ENCODE measurements at places on chromosomes 4 and X.

GRCh38 chrX:68284281-68284904 is 148.9 kb downstream of the OPHN1 start:
- no peak for DNase-seq

DNA sequence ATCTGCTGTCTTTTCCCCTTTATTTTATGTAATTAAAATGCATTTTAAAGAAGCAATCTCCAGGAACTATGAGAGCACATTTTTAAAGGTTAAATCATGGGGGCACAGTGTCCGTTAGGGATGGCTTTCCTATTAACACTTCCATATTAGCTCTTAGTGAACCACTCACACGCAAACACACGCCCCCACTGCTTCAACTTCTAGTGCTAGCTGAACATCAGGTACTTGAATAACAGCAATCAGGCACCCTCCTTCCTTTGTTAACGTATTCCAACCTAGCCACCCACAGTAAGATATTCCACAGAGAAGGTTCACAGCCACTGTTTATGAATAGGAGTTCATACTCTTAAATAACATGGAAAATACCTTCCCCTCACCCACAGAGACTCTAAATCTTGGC is 9.3 kb downstream of the TMEM255A start:
- DNase-seq = no peak

DNA sequence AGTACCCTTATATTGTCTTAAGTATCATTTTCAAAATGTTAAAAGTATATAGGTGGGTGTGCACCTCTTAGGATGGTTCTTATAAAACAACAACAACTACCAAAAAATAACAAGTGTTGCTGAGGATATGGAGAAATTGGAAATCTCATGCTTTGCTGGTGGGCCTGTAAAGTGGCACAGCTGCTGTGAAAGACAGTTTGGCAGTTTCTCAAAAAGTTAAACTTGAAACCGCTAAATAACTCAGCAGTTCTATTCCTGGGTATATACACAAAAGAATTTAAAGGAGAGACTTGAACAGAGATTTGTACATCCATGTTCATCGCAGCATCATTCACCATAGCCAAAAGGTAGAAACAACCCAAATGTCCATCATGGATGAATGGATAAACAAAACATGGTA is 65.5 kb downstream of the HAND2 start:
- no peak for DNase-seq

GRCh38 chrX:80576806-80577533 is 156.7 kb downstream of the TENT5D start:
- DNase-seq = no peak

DNA sequence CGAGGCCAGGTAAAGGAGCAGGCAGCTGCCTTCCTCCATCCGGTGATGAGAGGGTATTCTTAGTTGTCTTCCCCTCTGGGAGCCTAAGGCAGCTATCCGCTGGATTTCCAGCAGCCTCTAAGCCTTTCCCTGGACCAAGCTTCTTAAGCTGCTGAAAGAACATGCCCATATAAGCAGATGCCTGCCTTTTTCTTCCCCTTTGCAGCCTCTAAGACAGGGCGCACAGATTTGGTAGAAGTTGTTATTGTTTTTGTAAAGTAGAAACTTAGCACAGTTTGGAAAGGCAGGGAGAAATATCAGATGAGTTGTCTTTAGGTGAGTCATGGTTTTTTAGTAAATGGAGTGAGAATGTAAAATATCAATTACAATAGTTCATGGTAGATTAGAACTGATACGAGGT is 210.8 kb downstream of the ARHGAP10 start:
- DNase-seq = no peak

GRCh38 chrX:103754401-103754800 is 22.2 kb upstream of the PLP1 start:
- no peak for DNase-seq

GRCh38 chr4:156547439-156547838 is 424.2 kb downstream of the PDGFC start:
- no peak for DNase-seq

DNA sequence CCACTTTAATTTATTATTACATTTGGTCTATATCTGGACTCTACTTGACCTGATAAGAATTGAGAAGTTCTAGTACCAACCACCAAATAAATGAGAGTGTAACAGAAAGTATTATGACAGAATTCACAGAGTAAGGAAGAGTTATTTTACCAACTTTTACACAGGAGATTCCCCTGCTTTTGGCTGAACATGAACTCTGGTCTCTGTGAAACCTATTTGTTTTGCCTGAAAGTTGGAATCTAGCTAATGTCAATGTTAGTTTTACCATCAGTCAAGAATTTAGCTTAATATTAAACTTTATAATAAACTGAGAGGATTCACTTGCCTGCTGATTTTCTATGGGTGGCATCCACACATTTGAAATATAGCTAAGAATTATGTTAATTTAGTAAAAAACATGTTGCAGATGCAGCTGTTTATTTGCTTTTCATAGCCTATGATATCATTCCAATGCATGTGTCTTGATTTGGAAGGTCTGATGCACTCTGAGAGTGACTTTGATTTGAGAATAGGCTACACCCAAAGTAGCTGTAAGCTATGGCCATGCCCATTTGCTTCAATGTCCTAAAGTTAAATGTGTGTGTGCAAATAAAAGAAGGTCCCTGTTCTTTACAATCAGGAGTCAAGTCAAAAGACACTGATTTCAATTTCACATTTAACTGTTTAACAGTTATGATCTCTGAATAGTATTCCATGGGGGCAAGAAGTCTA is 150.9 kb upstream of the RASGEF1B start:
- DNase-seq = no peak

DNA sequence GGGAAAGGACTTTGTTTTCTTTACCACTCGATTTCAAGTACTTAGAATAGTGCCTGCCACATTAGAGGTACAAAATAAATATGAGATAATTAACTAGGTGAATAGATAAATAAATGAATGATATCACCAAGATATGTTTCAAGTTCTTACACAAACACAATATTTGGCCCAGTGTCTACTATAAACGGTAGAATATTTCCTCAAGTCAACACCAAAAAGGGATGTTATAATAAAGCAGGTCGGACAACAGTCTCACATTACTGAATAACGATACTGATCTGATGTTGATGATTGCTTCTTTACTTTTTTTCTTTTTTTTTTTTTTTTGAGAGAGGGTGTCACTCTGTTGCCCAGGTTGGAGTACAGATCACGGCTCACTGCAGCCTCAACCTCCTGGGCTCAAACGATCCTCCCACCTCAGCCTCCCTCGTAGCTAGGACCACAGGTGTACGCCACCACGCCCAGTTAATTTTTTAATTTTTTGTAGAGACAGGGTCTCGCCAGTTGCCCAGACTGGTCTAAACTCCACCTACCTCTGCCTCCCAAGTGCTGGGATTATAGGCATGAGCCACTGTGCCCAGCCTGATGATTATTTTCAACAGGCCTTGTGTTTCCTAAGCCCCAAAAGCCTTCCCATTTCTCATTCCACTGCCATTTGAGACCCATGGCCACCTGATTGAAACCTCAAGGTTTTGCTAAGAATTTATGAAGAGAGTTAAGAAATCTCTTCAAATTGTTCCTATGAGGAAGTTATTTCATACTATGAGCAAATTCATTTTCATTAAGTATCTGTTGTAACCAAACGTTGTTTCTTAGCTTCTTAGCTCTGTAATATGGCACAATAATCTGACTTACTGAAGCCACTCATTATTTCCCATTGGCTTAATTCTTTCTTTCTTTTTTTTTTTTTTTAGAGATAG is 2.3 kb downstream of the MANBA start:
- no peak for DNase-seq

DNA sequence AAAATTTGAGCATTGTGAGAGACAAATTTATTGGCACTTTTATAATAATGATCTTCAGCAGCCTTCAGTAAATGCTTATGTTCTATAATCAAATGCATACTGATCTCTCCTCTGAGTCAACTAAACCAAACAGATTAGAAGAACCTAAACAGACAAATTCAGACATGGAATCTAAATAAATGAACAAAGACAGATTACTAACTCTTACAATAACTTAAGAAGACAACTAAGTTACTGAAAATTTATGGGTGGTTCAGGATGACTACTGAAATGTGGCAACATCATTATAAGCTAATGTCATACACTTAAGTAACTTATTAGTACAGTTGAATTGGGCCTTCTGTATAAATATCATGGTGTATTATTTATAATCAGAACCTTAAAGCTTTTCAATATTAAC is 127.3 kb downstream of the NEK1 start:
- no peak for DNase-seq

DNA sequence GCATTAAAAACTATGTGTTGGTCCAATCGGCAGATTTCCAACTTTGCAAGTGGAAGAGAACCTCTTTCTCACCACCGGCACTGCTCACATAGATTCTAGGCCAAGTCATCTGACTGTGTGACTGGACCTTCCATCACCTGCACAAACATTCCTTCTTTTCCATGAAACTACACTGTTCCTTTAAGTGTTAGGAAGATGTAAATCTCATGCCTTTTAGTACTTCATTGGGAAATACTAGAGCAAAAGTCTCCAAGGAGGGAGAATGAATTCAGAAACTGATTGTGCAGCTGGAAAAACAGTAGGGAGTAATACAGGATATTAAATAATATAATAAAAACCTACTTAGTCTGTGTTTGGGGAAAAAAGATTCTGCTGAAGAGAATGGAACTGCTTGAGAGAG is 238.2 kb downstream of the GPC3 start:
- DNase-seq = no peak

DNA sequence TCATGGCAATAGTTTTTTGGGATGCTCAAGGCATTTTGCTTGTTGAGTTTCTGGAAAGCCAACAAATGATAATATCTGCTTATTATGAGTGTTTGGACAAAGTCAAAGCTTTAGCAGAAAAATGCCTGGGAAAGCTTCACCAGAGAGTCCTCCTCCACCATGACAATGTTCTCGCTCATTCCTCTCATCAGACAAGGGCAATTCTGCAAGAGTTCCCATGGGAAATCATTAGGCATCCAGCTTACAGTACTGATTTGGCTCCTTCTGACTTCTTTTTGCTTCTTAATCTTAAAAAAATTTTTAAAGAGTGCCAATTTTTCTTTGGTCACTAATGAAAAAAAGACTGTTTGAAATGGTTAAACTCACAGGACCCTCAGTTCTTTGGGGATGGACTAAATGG is 136.3 kb downstream of the UBE2K start:
- no peak for DNase-seq

- no peak for DNase-seq
Measured at GRCh38 chr4:168995537-168996295, 14.3 kb downstream of the CBR4 start.

DNA sequence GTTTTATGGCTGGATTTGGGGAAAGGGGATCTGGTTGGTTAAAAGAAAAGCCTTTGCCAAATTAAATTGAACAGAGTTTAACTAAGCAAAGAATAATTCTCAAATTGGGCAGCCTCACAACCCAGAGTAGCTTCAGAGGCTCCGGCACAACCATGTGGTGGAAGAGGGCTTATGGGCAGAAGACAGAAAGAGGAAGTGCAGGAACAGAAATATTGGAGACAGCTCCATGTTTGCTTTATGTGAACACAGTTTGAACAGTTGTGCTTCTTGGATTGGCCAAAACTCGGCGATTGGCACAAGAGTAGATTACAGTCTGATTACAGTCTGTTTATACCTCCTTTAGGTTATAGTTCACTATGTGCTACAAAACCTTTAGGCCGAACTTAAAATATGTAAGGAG is 562.7 kb downstream of the TRIML1 start:
- no peak for DNase-seq

GRCh38 chr4:55337944-55338343 is 8.1 kb upstream of the SRD5A3 start:
- DNase-seq = no peak

DNA sequence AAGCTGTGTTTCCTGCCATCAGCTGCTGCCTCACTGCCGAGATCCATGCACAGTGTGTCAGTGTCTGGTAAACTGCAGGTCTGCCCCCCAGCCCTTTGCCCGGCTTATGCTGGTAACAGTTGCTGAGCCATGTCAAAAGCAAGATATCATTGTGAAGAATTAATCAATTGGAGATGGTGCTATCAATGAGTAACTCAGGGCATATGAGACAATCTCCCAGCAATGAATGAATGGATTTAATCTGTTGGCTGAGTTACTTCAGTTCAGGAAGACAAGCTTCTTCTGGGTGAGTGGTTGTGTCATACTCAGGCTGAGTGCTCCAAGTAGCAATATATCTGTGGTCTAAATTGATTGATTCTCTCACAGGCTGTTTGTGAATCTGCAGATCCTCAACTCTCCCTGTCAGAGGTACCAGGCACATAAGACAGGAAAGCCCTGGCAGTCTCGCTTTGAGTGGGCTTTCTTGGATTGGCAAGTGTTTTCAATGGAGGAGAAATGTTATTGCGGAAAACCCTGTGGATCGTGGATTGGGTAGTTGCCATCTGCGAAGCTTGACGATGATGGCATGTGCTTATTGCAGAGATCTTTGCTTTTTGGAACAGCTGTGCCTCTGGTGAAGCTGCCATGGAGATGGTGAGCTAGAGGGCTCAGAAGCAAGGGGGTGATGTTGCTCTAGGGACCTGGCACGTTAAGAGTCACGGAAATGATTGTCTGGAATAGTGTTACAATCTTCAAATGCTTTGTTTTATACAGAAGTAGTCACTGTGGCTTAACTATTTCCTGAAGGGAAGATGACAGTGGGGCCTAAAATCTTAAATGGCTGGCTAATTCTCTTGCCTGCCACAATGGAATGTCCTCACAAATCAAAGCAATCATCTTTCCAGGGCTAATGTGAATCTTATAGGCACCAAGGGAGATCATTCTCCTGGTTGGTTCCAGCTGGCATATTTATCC is 147.6 kb upstream of the TBC1D9 start:
- no peak for DNase-seq

GRCh38 chr4:114025176-114025777 is 45.8 kb upstream of the ARSJ start:
- DNase-seq = no peak

DNA sequence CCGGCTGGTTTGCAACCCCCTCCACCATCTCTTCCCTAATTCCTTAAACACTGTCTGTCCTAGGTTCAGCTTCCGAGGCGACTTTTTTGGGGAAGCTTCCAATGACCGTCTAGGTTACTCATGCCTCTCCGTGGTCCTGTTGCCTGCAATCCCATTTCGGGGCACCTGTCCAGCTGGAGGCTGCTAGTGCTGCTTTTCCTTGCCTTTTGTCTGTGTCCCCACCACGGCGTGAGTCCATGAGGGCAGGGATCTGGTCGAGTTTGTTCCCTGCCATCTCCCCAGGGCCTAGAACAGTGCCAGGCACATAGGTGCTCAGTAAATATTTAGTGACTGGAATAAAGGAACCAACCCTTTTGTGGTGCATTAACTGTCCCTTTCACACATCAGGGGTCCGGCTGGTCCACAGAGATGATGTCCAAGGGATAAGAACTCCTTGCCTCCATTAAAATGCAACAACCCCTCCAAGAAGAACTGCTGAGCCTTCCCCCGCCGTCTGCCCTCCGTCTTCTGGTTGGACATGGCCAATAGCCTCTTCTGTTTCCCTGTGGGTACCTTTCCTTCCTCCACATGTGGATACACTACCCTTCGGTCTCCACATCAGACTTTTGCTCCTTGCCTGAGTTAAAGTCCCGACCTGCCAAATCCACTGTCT is 5.7 kb upstream of the SORCS2 start:
- DNase-seq = no peak

DNA sequence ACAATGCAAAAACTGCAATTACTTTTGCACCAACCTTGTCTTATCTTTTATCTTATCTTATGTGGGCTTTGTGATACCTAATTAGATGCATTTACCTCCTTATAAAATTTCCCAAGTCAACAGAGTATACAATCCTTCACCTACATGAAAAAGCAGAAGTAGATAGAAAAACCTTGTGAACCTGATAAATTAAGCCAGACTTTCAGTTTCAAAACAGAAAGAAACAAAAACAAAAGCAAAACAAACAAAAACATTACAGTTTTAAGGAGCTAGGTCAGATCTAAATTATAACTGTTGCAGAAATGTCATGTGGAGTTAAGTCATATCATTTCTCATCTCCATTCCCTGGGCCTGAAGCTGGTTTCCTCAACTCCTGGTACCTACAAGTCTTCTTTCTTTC is 24.9 kb upstream of the CXXC4 start:
- no peak for DNase-seq

All from stimulated activated CD8-positive, alpha-beta memory T cell treated with anti-CD3 and anti-CD28 coated beads, Interleukin-15, amount 100 ng/mL, for 4 hours (primary cell).